ENCODE measurements at places on chromosomes 6 and 20.

- DNase-seq: no peak
Observed at GRCh38 chr20:53270792-53271375, 298.7 kb downstream of the TSHZ2 start.

GRCh38 chr6:37688078-37688850, 9.4 kb downstream of the MDGA1 start:
- no peak for DNase-seq

DNA sequence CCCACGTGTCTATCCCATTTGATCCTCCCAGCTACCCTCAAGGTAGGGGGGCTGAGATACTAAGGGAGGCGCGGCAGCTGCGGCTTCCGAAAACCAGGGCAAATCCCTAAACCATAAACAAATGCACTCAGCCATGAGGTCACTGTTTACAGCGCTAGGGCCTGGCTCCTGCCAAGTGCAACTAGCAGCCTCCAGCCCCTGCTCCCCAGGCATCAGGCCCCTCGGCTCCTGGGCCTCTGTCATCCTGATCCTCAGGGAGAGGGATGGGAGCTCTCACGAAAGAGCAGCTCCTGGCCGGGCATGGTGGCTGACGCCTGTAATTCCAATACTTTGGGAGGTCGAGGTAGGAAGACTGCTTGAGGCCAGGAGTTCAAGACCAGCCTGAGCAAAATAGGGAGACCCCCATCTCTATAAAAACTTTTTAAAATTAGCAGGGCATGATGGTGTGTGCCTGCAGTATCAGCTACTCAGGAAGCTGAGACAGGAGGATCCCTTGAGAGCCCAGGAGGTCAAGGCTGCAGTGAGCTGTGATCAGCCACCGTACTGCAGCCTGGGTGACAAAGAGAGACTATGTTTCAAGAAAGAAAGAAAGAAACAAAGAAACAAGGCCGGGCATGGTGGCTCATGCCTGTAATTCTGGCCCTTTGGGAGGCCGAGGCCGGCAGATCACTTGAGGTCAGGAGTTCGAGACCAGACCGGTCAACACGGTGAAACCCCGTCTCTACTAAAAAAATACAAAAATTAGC, 42.5 kb upstream of the TLDC2 start:
- no peak for DNase-seq

DNA sequence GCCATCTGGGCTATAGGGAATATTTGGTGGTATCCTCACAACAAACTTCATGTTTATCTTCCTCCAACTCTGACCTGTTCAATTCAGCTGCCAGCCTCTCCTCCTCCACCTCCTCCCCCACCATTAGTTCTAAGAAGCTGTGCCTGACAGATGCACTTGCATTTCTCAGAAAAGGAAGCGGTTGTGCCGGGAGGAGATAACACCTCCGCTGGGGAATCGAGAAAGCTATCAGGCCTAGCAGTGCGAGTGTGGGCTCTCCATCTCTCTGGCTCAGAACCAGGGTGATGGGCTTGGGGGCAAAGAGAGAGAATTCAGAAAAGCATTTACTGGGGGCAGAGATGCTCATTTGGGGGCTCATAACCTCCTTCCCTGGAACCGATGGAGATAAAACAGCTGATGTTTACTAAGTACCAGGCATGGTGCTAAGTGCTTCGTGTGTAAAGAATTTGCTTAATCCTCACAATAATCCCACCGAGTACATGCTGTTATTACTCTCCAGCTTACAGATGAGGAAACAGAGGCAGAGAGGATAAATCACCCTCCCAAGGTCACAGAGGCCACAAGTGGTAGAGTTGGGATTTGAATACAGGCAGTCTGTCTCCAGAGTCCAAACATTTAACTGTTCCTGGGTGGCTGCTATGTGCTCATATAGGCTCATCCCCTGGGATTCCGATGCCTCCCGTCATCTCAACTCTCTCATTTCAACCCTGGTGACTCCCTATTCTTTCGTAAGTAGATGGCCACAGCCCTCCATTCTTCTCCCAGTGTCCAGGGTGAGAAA, 38.3 kb downstream of the COX4I2 start:
- peak; percentile 65 for DNase-seq

- DNase-seq: no peak
Observed at GRCh38 chr6:677919-678318, 15.0 kb downstream of the EXOC2 start.

- no peak for DNase-seq
Observed at GRCh38 chr20:6008254-6008653, 45.6 kb downstream of the LRRN4 start.

- DNase-seq: peak; percentile 9
Observed at GRCh38 chr20:22339091-22339881, 245.1 kb downstream of the FOXA2 start.

GRCh38 chr6:144334150-144334708, 49.1 kb downstream of the UTRN start:
- DNase-seq: peak; percentile 66

DNA sequence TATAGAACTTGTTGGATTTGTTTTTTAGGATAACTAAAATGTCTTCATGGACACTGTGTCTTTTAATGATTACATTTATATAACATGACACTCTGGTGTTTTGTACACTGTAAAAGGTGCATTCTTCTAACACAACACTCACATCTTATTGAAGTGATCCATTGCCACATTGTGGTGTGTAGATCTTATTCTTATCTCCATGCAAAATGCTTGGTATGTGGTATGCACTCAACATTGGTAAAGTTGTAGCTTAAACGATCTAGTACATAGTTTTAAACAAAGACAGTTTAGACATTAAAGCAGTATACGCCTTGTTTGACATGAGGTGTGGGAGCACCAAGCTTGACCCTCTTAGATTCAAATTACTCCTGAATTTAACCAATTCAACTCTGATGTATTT, 84.7 kb downstream of the SASH1 start:
- DNase-seq: no peak
